ENCODE measurements at places on chromosomes 5 and 9.

GRCh38 chr5:107444300-107444699 lies 226.4 kb downstream of the EFNA5 start:
- no peak for DNase-seq

- peak; percentile 44 for DNase-seq
These were observed 167.2 kb downstream of the CACNA1B start for GRCh38 chr9:138044485-138045383.

DNA sequence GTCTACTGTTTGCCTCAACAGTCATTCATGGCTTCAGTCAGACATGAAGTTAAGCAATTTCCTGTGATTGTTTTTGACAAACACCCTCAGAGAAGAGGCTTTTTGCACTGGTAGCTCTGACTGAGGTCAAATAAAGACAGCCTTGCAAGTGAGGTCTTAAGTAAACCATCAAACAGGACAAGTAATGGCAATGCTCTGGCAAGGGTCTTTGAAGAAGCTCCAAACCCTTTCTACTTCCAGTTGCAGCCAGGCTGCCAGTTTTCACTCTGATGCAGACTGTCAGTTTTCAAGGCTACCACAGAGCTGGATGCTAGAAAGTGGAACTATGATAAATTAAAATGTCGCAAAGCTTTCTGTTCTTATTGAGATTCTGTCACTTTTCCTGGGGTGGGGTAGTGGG lies 421.5 kb upstream of the PTGER4 start:
- no peak for DNase-seq

GRCh38 chr9:136765041-136765440 lies 723 bp upstream of the LCN15 start:
- DNase-seq: peak; percentile 51

- DNase-seq: peak; percentile 76
These were observed 35.0 kb downstream of the IPPK start for GRCh38 chr9:92634712-92635605.

GRCh38 chr9:101229606-101230005 lies 155.2 kb downstream of the BAAT start:
- DNase-seq: no peak

DNA sequence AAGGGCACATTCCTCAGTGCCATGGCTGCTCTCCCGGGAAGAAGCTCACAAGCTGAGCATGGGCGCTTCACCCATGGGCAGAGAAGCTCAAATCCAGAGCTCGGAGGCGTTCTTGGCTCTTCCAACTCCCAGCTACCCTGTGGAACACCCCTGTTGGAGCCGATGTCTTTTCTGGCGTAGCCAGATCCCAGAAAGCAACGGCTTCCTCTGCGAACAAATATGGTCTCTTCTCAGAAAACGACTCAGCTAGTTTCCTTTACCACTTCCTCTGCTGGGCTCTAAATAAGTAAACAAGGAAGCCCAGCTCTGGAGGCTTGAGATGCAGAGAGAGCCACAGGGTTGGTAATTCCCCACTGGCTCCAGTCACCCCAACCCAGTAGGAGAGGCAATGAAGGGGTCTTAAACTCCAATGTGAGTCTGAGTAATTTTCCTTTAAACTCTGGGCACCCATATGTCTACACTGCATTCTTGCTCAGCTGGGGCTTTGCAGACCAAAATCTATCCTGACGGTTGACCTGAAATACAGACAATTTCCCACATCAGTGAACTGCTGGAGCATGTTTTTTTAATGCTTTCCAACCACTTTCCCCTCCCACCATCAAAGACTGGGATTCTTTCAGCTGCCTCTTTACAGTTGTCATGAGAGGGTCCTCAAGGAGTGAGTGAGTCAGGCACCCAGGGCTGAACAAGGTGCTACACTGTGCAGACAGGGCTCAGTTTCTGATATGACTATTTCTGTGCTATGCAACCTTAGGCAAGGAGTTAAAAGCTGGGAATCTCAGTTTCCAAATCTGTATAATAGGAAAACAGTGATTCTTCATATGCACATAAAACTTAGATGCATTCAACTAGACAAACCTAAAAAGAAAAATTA lies at the start of gene LCP2:
Gene LCP2, minus strand, starts transcription at position 189 of the 874 bp plus-strand sequence. Its CDS starts 166 bp downstream, at position 23.
- DNase-seq: no peak

GRCh38 chr9:2134391-2134790 lies 119.2 kb downstream of the SMARCA2 start:
- no peak for DNase-seq

DNA sequence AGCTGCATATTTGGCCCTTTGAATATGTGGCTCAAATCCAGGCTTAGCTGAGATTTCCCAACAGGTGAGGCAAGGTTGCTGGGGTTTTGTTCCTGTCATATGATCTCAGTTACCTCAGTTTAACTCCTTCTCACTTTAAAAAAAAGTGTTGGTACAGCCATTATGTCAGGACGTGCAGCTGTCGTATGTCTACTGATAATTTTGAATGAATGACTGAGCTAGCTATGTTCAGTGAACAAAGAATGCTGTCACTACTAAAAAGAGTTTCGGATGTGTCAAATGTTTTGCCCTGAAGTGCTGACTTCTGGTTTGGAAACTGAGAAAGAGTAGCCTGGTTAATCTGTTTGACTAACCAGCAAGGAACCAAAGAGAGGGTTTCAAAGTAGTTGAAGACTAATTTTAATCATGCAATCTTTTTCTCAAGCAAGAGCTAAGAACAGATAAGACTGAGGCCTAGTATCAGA lies 106.3 kb upstream of the NR3C1 start:
- DNase-seq: peak; percentile 61

DNA sequence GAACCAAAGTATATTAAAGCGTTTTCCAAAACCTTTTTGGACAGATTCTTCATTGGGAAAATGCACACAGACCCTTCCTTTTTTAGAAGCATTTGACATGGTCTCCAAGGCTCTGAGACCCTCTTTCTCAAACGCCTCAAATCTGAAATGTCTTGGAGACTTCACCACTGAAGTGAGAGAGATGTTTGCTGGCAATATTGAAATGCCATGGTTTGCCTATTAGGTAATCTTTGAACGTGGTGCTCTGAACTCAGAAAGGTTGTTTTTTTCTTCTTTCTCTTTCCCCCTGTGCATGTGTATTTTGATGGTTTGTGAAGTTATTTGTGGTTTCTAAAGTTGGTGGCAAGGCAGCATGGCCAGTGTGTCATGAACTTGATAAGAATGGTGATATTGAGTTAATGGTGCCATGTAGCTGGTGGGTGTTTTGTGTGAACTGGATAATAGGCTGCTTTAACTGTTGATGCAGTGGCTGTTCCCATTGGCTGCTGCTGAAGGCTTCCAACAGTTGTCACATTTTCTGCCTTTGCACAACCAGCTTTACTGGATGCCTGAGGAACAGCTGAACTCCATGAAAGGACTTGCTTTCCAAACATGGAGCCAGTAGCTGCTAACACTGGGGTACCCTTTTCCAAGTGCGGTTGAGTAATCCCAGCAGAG lies 1.7 kb downstream of the PALM2AKAP2 start:
- no peak for DNase-seq

- no peak for DNase-seq
These were observed 108.1 kb downstream of the SEMA5A start for GRCh38 chr5:9437741-9438240.

DNA sequence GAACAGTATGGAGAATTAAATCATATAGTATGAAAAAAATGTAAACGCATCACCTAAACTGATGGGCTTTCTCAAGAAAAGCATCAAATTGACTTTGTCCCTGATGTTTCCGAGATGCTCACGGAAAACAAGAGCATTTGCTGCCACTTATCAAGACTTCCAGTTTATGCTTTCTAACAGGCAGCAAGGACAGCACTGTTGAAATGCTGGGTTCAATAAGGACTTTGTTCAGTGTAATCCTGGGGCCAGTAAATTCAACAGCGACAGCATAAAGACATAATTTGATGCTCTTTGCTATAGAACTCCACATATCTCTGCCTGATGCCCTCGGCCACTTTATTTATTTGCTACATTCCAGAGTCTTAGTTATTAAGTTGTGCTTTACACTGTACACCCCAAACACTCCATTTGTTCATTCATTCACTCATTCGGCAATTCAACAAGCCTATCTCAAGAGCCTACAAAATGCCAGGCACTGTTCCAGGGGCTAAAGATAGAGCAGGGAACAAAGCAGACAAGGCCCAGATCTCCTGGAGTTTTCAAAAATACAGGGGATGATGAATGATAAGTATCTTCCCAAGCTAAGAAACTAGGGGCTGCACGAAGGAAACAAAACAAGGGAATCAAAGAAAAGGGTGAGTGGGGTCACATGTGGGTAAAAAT lies 294.6 kb downstream of the ZNF608 start:
- DNase-seq: no peak

GRCh38 chr5:112709416-112709815 lies 28.3 kb upstream of the APC start:
- DNase-seq: no peak

- DNase-seq: no peak
These were observed 302.6 kb upstream of the ADAMTS16 start for GRCh38 chr5:4837489-4838058.

DNA sequence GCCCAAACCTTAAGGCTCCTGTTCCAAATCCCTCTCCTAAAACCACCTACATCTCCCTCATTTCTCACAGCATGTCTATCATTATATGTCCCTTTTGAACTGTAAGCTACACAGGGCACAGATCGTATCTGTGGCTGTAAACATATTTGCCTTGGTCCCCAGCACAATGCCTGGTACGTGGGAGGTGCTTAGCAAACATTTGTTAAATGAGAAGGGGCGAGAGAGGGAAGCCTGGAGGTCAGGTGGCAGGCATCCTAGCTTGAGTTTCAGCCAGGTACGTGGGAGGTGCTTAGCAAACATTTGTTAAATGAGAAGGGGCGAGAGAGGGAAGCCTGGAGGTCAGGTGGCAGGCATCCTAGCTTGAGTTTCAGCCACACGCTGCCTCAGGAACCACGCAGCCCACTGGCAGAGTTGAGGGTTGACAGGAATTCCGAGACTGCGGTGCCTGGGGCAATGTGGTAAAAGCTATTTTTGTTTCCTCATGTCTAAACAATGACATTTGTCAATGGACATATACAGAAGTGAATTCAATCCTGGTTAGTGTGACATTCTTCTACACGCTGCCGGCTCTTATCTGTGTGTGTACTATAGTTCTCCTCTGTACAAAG lies 113.6 kb downstream of the EFNA5 start:
- DNase-seq: no peak

GRCh38 chr5:180170810-180171567 lies 38.0 kb downstream of the RASGEF1C start:
- no peak for DNase-seq

DNA sequence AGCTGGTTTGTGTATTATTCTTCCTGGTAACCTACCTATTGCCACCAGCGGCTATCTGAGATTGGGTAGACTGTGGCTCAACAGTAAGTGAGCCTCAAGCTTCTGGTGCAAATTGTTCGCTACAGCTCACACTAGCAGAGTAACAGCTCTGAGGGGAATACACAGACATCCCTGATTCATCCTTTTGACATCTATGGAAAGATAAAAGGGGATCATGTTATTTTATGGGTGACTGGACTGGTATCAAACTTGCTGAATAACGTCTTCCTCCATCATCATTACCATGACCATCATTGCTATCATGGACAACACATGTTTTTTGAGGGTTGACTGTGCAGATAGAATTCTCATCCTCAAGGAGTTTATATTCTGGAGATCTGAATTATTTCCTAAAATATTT lies 129.6 kb downstream of the PIK3R1 start:
- DNase-seq: no peak

GRCh38 chr9:105672711-105673234 lies 10.5 kb downstream of the TAL2 start:
- DNase-seq: no peak

GRCh38 chr5:154768207-154768606 lies 13.0 kb downstream of the LARP1 start:
- DNase-seq: no peak

DNA sequence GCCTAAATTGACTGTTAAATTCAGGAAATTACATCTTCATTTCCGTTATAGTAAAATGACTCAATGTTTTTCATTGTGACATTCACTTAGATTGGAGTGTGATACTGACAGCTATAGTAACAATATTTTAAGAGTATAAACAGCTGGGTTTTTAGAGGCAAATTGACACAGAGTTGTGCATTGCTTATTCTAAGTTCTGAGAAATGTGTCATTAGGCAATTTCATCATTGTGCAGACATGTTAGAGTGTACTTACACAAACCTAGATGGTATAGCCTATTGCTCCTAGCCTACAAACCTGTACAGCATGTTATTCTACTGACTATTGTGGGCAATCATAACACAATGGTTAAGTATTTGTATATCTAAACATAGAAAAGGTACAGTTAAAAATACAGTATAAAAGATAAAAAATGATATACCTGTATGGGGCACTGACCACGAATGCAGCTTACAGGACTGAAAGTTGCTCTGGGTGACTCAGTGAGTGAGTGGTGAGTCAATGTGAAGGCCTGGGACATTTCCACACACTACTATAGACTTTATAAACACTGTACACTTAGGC lies 132.7 kb downstream of the PDE4D start:
- DNase-seq: no peak

DNA sequence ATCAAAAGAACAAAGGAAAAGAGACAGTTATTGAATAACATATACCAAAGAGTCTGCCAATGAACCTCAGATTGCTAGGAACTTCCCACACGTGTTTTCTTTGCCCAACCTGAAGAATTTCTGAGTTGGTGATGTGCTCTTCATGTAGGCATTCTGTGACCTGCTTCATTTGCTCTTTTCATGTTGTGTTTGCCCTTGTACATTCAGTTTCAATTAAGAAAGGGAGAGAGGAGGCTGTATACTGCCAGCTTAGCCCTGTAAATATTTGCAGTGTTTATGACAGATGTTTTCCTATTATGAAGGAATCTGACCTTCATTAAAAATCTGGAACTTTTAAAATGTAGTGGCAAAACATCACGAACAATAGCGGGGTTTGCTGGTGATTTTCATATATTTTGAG lies 168.5 kb downstream of the GAS1 start:
- DNase-seq: no peak

DNA sequence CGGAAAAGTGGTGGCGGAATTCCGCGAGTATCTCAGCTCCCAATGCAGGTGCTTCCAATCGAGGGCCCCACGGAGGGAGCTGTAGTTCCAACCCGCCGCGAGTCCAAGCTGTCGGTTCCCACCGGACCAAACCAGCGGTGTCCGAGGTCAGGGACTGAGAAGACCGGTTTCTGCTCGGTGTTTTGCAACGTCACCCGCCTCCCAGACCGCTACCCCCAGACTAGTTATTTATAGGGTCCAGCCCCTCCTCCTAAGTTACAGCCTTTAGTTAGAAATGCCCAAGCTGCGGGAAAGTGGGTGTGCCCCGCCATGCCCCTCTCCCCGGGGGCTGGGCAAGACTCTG lies 677 bp upstream of the MYORG start:
- DNase-seq: no peak

DNA sequence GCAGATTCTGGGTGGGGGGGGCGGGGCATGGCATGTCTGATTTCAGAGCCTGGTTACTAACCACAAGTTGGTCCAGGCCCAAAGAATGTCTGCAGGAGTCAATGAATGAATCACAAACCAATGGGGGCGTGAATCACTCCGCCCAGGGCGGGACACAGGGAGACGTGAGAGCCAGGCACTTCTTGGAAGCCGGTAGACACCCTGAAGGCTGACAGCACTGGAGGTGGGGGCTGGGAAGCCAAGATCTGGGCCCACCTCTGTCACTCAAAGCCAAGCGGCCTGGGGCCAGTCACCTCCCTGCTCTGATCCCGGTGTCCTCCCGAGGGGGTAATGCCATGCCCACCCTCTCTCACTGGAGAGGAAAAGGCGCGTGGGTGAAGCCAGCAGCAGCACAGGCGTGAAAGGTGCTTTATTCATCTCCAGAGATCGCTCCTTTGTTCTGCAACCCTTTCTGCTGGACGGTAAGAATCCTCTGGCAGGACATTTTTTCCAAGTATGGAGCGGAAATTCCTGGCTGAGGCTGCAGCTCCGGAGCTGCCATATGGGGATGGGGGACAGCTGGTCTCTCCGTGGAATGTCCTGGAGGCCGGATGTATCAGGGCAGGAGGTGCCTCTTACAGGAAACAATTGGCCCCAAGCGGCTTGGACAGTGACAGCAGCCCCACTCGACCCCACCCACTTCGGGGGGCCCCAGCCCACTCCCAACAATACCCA lies 85.0 kb downstream of the STK10 start:
- DNase-seq: no peak

Data from left lobe of liver (tissue), 2 donors.